ENCODE measurements at places on chromosomes 6 and 20.

GRCh38 chr6:57135885-57136284, 36.2 kb upstream of the BAG2 start:
- DNase-seq: no peak

GRCh38 chr6:146593986-146594385, 4.8 kb upstream of the ADGB start:
- DNase-seq: no peak

DNA sequence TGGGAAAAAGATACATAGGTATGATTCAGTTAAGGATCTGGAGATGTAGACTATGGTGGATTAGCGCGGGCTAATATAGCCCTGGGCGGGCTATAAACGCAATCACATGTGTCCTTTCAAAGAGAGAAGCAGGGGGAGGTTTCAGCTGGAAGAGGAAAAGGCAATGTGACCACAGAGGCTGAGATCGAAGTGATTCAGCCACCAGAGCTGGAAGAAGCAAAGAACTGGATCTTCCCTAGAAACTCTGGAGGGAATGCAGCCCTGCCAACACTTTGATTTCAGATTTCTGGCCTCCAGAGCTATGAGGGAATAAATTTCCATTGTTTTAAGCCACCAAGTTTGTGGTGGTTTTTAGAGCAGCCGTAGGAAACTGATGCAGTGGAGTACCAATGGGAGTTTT, 81.5 kb upstream of the NHSL1 start:
- DNase-seq: no peak

DNA sequence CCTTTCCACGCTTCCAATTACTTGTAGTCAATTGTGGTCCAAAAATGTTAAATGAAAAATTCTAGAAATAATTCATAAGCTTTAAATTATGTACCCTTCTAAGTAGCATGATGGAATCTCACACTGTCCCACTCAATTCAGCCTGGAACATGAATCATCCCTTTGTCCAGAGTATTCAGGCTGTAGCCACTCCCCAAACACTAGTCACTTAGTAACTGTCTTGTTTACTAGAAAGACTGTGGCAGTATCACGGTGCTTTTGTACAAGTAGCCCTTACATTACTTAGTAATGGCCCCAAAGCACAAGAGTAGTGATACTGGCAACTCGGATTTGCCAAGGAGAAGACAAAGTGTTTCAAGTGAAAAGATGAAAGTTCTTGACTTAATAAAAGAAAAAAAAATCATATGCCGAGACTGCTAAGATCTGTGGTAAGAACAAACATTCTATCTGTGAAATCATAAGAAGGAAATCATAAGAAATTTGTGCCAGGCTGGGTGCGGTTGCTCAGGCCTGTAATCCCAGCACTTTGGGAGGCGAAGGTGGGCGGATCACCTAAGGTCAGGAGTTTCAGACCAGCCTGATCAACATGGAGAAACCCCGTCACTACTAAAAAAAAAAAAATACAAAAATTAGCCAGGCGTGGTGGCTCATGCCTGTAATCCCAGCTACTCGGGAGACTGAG, 168.5 kb upstream of the SIM1 start:
- no peak for DNase-seq

DNA sequence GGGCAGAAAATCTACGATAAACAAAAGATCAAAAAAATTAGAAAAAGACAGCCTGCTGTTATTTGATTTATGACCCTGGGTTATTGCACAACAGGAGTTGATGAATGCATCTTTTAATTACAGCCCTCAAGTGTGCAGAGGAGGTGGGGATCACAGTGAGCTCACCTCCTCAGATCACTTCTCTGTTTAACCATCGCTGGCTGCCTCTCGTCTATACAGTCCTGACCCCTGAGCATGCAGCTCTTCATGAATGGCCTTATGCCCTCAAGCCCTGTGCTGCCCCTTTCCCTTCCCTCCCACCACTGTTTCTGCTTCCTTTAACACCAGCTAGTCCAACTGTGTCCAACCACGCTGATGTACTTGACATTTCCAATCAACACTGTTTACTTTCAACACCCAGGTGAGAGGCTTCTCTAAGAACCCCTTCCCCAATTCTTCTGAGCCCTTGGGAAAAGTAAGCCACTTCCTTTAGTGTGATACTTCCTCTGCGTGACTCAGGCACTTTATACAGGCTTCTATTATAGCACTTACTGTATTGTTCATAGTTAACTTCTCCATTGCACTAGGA, 60.6 kb upstream of the RIPOR2 start:
- DNase-seq: no peak

GRCh38 chr6:35451354-35452182, 570 bp upstream of the FANCE start:
- DNase-seq: no peak

GRCh38 chr6:113855500-113856374, 1.4 kb upstream of the MARCKS start:
- DNase-seq: no peak

DNA sequence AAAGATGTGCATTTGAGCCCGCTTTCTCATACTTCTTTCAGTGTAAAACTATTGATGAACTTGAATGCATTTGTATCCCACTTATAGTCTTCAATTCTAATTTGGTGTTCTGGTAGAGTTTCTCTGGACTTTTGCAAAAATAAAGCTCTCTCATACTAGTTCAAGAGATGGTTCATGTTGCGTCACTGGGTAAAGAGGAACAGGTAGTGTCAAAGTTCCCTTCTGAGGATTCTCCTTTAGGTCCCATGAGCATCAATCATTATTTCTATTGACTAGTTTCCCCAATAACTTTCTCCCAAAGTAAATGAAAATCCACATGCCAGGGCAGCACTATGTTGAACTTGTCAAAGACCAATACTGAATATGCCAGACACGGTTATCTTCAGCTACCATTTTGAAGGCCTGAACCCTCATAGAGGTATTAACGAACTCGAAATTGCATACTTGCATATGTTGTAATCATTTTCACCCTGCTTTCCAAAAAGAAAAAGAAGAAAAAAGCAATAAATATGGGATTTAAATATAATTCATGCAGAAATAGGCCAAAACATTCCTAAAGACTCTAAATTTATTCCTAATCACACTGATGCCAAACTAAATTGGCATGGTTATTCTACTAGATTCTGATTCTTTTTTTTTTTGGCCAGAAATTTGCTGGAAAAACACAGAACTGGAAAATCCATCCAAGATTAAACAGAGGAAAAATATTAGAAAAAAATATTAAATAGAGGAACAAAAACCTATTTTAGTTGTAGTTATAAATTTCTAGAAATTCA, 84.5 kb downstream of the SGK1 start:
- no peak for DNase-seq

DNA sequence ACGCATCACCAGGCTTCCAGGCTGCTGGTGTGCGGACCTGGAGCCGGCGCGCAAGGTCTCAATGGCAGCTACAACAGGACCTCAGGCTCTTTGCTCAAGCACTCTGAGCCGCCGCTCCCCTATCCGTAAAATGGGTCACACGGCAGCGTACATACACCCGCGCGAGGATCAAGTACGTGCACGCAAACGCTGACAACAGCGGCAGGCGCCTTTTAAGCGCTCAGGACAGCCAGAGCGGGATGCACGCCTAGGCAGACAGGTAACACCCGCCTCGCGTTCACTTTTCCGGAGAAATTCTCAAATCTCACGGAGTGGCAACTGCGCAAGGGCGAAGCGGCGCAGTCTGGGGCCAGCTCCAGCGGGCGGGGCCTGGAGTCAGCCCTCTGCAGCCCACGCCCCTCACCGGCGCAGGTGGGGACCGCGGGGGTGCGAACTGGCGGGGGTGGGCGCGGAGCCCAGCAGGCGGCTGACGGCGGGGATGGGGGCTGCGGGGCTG, 535 bp downstream of the EXOC2 start:
- peak; percentile 61 for DNase-seq

DNA sequence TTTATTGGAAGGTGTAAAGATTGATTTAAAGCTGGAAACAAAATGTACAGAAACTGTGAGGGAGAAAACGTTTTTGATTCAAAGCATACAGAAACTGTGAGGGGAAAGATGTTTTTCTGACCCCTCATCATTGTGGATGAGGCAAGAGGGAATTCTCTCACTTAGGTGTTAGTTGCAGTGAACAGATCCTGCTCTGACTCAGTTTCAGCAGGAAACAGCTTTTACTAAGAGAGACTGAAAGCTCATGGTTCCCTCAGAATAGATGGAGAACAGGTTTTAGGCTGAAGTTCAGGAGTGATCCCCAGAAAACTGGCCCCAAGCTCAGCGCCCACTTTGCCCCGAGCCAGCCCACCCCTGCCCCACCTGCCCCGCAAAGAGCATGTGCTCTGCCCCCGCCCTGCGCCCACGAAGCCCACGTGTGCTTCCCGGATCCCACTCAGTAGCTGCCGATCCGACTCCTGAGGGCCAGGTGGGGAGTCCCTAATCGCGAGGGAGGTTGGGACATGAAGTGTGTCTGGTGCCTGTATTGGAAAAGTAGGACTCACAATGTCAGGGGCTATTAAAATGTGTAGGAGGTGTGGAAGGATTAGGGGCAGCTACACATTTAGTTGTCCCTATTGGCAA, 41.2 kb downstream of the DUSP22 start:
- no peak for DNase-seq

DNA sequence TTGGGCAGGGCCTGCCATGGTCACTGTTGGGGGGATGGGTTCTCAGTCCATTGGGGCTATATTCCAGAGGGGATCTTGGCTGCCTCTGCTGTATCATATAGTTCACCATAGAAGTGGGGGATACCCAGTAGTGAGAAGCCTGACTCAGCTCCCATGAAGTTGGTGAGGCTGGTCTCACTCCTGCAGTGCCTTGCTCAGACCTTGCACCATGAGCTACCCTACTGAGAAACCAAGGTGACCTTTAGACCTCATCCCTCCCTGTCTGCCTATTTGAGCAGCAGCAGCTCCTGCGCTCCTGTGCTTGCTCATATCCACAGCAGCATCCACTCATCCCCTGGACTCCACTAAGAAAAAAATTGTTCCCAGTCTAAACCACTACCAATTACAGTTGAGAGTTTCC, 56.0 kb upstream of the HEY2 start:
- DNase-seq: no peak

- DNase-seq: no peak
Observed at GRCh38 chr20:10469599-10469998, 34.5 kb downstream of the SLX4IP start.

- no peak for DNase-seq
Observed at GRCh38 chr6:130070326-130070725, 51.9 kb downstream of the L3MBTL3 start.

- DNase-seq: no peak
Observed at GRCh38 chr6:12479881-12480280, 189.7 kb downstream of the EDN1 start.

DNA sequence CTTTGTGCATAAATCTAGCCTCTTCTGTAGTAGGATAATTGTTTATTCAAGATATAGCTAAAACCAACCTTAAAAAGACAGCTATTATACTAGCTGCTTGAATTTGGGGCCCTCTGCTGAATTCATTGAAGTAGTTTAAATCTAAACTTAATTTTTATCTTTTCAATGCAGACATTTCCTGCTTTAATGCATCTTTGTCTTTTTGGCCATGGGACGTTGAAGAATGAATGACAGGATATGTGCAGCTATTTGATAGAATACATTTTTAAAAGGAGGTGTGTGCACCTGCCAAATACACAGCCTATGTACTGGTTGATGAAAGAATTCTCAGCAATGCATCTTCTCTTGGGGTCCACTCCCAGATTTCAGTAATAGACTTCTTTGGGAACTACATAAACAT, 524.9 kb downstream of the PHF3 start:
- DNase-seq: no peak

GRCh38 chr6:150857062-150857944, 8.2 kb upstream of the MTHFD1L start:
- DNase-seq: no peak
